Fibroblast of skin of back (primary cell): ENCODE measurements at places on chromosomes 5 and 9.

DNA sequence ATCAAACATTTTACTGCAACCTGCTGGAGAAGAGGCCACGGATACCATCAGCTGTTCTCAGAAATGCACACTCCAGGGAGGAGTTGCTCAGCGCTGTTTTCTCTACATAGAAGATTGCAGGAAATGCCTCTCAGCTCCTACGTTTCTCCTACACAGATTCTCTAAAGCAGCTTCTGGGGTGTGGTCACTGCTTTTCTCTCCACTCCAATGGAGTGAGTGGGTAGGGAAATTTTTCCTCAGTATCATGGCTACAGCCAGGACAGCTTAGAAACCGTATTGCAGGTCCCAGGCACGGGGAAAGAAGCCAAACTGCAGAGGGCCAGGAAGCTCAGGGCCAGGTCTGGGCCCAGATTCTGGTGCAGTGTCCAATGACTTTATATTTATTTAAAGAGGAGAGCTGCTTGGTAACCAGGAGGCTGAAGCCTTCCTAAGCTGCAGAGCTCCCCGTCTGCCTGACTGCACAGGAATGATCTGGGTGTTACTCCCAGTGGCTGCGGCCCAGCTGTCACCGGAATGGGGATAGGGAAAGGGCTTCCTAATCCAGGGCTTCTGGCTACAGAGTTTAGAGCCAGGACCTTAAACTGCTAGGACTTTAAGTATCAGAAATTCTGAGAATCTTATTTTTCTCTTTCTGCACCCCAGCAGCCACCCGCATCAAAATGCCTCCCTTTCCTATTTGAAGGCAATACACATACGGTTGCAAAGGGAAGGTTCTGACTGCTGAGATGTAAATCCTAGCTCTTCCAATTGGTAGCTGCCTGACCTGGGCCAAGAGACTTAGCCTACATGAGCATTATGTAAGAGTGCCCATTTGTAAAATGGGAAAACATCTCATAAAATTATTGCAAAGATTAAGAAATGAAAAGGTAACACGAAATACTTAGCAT lies 1.4 kb upstream of the SPTAN1 start:
- peak; percentile 58 for DNase-seq

DNA sequence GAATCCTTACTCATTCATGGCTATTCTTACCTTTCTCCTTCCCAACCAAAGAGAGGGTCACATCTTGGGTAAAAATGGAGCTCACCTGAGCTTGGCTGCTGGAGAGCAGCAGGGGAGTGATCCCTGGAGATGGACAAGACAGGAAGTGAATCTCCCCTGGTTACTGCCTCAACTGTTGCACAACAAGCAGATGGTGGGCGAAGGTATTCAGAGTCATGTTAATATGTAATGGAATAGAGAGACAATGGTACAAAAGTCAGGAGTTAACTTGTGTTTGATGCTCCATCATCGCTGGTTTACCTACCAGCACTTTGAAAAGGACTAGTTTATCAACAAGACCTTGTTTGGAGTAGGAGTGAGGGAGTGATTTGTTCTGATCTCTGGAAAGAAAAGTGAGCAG lies 13.0 kb upstream of the PLPP1 start:
- DNase-seq = no peak

DNA sequence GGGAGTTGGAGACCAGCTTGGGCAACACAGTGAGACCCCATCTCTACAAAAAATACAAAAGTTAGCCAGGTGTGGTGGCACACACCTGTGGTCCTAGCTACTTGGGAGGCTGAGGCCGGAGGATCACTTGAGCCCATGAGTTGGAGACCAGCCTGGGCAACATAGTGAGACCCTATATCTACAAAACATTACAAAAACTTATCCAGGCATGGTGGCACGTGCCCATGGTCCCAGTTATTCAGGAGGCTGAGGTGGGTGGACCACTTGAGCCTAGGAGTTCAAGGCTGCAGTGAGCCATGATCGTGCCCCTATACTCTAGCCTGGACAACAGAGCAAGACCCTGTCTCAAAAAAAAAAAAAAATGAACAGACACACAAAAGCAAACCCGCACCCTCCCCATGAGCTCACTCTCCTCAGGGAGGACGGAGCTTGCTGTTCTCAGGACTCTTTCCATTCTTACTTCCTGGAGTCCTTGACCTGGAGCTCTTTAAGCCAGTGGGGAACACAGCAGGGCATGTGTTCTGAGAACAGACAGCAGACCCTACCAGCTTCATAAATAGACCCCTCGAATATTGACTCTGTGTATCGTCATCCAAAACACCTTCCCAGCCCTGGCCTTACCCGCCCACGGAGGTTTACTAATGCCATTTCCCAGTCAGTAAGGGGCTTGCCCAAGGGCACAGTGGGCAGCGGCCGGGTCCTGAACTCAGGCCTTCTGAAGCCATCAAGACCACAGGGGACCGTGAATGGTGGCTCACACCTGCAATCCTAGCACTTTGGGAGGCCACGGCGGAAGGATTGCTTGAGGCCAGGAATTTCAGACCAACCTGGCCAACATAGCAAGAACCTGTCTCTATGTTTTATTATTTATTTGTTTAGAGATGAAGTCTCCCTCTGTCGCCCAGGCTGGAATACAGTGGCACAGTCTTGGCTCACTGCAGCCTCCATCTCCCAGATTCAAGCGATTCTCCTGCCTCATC lies 11.1 kb downstream of the PTGES2 start:
- DNase-seq = no peak

GRCh38 chr9:87406543-87407166 lies 91.0 kb upstream of the DAPK1 start:
- no peak for DNase-seq

DNA sequence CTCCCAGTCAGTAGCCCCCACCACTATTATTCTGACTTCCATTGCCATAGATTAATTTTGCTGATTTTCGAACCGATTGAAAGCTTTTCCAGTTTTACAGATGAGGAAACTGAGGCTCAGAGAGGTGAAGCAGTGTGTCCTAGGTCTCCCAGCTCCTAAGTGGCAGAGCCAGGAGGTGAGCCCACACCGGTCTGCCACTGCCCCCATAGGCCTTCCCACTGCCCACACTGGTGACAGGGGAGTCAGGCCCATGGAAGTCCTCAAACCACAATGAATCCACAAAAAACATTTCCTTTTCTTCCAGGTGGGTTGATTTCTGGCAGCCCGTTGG lies 54.9 kb upstream of the RPL26L1 start:
- no peak for DNase-seq
